ENCODE measurements at places on chromosomes 4 and X.
A peak's percentile ranks its signal among the peaks of the same experiment; 100 is the strongest.

DNA sequence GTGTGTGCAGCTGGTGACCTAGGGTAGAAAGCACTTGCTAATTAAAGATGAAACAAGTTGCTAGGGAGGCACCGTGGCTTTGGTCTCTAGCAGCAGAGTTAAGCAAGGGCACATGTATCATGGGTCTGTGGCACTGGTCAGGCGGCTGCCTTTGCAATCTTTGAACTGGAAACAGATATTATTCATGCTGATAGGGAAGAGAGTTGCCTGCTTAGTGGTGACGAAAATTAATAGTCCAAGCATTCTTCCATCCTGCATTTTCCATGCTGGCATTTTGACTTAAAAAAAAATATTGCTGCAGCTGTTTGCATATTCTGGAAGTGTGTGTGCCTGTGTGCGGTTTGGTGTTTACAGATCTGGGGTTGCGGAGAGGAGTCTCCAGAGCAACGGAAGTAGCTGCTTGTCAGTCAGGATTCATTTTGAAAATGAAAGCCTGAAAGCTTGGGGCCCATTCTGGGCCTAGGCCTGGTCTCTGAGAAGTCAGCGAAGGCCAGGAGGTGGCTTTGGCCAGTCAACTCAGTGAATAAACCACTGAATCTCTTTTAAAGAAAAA, 2.3 kb upstream of the SOWAHD start:
- no peak for DNase-seq

GRCh38 chr4:112765317-112765974, 128.5 kb downstream of the LARP7 start:
- DNase-seq, result peak; percentile 73

DNA sequence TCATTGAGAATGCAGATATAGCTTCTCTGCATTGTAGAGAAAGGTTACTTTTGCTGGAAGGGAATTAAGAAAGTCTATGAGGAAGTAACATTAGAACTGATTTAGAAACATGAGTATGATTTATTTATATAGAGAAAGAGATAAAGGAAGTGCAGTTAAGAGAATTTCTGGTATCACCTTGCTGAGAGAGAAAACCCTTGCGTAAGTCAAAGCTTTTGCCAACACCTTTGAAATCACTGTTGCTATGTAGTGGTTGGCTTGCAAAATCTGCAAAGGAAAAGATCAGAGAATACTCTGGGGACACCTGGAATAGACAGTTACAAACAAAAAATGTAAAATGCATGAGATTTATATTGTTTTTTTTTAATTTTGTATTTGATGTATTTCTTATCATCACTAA, 137.3 kb upstream of the RXFP1 start:
- no peak for DNase-seq

DNA sequence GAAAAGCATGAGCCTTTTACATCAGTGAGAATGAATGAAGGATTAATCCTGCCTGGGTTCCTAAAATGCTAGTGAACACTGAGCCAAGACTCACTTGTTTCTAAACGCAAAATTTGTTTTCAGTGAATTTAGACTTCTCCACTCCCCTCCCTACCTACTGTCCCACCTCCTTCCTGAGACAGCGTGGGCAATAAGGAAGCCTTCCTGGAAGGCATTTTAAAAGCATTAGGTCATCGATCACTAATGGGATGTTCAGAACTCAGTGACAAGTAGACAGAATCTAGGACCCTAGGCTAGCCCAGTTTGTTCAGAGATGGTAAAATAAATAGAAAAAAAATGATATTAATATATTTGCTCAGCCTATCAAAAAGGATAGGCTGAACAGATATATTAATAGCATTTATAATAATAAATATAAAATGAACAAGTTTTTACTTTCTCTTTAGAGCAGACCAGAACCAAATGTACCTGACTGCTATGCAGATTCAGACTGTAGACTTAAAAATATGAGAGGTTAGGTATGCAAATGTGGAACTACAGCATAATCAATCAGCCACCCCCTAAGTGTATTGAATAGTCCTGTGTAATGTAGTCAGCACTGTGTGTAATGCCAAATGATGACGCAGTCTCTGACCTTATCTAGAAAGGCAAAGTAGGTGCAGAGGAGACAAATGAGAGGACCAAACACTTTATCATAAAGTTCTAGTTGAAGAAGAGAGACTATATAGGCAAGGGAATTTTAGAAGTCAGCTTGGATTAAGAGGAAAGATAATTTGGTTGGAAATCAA, 331.1 kb downstream of the GPAT3 start:
- DNase-seq, result peak; percentile 58

- no peak for DNase-seq
Measured at GRCh38 chrX:7447801-7448499, 300.0 kb upstream of the PUDP start.

DNA sequence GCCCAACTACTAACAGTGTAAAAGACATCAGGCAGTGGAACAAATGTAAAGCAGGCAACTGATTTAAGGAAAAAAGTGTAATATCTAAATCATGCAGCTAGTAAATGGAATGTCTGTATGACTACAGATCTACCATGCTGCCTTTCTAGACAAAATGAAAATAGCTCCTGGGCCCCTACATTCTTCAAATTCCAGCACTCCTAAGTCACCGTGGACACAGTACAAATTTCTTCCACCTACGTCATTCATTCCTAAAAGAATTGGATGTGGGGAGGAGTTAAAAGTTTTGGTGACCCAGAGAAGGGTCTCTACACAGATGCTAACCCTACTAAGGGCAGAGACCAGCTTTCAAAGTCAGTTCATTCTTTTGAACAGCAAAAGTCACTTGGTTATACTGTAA, 137.2 kb upstream of the ARHGEF9 start:
- peak; percentile 4 for DNase-seq

DNA sequence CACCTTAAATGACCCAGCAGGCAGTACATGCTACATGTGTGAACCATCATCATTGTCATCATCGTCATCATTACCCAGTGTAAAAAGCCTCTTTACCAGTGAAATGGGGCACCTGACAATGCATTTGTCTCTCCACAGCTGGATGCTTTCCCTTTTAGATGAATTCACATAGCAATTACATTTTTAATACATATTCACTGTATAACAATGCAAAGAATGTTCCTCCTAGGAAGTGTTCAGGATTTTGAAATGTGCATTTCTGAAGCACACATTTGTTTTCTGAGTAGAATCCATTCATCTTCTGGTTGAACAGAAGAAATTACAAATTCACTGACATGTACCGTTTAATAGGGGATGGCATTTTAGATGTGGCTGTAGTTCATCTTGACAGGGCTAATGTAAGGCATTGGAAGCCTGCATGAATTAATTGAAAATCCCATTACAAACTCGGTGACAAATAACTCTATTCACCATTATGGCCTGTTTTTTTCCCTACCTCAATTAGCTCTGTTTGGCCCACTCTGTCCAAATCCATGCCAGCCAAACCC, 111.1 kb downstream of the SH3RF1 start:
- DNase-seq, result no peak

- no peak for DNase-seq
Measured at GRCh38 chr4:7155590-7156071, 36.7 kb upstream of the SORCS2 start.

- no peak for DNase-seq
Measured at GRCh38 chrX:110561034-110561433, 202.4 kb downstream of the RTL9 start.

- no peak for DNase-seq
Measured at GRCh38 chr4:112889619-112890527, 159.6 kb upstream of the ANK2 start.

DNA sequence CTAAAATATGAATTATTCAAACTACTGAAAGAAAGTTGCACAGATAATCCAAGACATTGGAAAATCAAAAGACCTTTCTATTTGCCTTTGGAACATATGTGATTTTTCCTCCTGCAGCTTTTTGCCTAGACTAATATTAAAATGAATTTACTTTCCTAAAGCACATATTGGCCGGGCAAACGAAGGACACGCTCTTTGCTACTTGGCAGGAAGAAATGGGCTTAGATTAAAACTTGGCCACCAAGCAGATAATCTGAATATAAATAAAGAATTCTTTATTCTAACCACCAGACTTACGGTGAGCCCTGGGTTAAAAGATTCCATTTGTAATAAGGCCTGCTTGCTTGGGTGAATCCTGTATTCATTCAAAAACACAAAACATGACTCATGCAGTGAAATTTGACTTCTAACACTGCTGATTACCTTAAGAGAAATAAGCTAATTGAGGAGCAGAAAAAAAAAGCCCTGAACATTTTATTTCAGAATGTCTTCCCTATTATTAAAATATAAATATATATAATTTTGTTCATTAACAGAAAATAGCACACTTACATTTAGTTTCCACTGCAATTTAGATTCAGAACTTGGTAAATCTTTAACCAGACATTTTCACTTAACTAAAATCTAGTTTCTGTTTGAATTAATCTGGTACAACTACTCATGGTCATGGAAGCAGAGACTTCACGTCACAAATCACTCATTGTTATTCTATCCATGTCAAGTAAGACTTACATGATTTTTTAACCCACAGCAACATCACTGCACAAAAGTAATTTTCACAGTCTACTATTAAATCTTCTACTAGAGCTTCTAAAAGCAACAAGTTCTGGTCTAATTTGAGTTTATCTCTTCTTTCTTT, 116.1 kb upstream of the PLAC1 start:
- DNase-seq, result no peak

GRCh38 chr4:132737344-132737743, 411.8 kb upstream of the PCDH10 start:
- DNase-seq, result peak; percentile 3

- peak; percentile 5 for DNase-seq
Measured at GRCh38 chr4:127843704-127844600, 36.7 kb upstream of the PLK4 start.

GRCh38 chr4:6987588-6987961, 55.6 kb upstream of the TADA2B start:
- DNase-seq, result peak; percentile 67

DNA sequence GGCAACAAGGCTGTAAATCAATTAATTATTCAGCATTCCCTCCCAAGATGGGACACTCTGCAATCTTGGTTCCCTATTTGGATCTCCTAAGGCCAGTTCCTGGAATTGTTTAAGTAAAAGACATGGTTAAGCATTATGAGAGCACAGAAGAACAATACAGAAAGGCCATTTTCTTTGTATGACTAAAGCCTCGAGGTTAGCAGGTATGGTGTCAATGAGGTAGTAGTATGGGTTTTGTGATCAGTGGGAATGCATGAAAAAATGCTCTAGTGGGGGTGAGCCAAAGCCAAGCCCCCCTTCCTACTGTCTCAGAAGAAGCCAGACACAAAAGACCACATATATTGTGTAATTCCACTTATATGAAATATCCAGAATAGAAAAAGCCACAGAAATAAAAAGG, 61.7 kb upstream of the S100G start:
- peak; percentile 39 for DNase-seq

- no peak for DNase-seq
Measured at GRCh38 chr4:66633477-66633876, 911.8 kb downstream of the CENPC start.

- no peak for DNase-seq
Measured at GRCh38 chr4:39702716-39703115, 4.8 kb downstream of the UBE2K start.

- no peak for DNase-seq
Measured at GRCh38 chr4:15116509-15117079, 114.3 kb downstream of the CPEB2 start.

DNA sequence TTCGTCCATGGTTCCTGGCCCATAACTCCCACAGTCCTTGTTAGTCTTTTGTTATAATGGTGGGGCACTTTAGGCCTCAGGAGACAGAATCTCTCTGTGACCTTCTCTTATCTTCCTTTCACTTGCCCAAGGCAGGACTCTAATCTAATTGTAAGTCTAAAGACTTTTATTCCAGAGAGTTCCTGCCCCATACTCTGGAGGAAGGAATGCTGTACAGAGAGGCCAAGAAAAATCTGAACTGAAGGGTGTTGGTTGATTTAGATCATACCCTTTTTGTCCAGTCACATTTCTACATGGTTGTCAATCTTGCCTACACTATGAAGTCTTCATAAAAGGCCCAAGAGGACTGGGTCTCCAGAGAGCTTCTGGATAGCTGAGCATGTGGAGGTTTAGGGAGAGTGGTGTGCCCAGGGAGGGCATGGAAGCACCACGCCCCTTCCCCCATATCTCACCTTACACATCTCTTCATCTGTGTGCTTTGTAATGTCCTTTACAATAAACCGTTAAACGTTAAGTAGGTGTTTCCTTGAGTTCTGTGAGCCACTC, 84.5 kb downstream of the AFF1 start:
- no peak for DNase-seq

DNA sequence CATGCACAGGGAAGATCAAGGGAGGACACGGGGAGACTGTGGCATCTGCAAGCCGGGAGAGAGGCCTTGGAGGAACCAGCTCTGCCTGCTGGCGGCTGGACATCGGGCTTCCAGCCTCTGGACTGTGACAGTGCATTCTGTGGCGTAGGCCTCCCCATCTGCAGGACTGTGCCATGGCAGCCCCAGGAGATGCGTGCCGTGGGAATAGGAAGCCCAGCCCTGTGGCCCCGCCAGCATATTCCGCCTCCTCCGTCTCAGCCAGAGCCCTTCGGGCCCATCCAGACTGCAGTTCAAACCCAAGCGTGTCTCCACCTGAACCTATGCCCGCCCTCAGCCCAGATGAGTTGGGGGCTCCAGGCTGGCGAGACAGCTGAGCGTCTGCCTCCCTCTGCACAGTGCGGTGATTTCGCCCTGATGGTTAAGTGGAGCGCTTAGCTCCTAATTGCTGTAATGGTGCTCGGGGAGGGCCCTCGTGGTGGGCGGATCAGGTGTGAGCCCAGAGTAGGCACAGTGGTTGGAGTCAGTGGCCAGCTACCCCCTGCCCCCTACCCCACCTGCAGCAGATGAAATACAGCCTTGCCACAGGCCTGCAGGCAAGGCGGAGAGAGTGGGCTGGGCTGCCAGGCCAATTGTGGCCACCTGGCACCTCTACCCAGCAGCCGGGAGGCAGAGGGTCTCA, 133.9 kb downstream of the HMX1 start:
- no peak for DNase-seq

GRCh38 chr4:81600520-81601357, 129.0 kb upstream of the RASGEF1B start:
- DNase-seq, result peak; percentile 89

GRCh38 chr4:79209822-79210635, 115.8 kb downstream of the NAA11 start:
- peak; percentile 44 for DNase-seq

DNA sequence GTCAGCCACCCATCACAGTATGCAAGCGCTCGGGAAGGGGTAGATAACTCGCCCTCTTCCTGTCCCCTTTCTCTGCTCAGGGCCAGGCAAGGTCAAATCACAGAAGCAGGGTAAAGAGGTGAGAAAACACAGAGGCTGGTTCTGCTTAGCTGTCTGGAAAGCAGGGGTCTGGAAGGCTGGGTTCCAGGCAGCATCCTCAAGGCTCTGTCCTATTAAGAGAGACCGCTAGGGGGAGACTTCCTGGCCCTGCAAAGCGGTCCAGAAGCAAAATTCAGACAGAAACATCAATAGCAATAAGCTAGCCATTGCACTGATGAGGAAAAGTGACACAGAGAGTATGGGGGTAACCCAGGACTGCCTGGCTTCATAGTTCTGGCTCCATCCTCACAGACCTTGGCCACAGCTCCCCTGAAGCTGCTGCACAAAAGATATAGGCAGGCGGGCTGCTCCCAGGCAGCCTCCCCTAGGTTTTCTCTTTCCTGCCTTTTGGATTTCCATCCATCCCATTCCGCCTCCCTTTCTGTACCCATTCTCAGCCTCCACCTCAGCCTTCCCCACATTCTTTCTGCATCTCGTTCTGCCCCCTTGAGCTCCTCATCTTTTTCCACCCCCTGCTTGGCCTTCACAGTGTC, 308.5 kb downstream of the EVC2 start:
- peak; percentile 70 for DNase-seq

GRCh38 chr4:174134361-174134760, 149.1 kb downstream of the FBXO8 start:
- no peak for DNase-seq

All from ELF-1 (cell line).